Activated CD4-positive, alpha-beta T cell treated with anti-CD3 and anti-CD28 coated beads, Interleukin-2, amount 50 U/mL, for 24 hours (primary cell): ENCODE measurements at places on chromosomes 5 and 9.

- no peak for DNase-seq
Measured at GRCh38 chr5:178241688-178242231, 9.2 kb upstream of the PHYKPL start.

DNA sequence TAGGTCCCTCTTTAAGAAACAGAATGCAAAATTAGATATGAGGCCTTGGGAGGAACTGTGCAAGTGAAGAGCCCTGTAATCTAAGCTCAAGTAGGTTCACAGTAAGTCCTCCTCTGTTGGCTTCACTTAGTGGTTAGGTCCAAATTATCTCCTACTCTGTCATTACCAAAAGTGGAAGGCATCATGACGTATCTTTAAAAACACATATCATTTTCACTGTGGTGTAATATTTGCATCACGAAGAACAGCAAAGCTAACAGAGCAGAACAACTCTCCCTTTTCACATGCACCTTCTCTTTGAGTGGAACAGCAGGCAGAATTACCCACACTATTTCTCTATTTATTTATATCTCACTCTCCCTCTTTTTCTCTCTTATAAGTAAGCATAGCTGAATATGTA is 240.5 kb upstream of the CCNH start:
- no peak for DNase-seq

DNA sequence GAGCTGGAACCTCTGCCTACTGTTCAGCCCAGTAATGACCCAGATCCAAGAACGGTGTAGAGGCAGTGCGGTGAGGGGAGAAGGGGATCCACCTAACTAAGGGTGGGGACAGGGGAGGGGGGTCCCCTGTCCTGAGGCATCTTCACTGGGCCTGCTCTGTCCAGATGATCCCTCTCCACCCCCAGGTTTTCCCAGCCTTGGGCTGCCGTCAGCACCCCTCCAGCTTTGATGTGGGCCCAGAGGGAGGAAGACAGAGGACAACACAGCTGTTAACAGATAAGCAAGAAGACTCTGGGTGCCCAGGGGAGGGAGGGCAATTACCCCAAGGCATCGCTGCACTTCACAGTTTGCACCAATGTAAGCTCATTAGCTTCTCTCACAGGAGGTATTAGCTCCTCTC is 19.3 kb downstream of the BICD2 start:
- no peak for DNase-seq

DNA sequence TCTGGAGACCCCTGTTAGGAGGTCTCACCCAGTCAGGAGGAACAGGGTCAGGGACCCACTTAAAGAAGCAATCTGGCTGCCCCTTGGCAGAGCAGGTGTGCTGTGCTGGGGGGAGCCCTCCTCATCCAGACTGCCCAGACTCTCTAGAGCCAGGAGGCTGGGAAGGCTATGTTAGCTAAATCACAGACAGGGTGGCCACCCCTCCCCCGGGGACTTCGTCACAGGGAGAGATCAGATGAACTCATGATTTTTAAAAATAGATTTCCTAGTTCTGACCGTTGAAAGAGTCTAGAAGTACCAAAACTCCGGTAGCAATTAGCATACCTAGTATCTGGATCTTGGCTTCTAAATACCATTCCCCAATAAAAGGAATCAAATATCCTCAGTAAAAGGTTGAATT is 35.0 kb upstream of the FOXB2 start:
- no peak for DNase-seq

- no peak for DNase-seq
Measured at GRCh38 chr5:58264276-58264675, 195.6 kb downstream of the PLK2 start.

DNA sequence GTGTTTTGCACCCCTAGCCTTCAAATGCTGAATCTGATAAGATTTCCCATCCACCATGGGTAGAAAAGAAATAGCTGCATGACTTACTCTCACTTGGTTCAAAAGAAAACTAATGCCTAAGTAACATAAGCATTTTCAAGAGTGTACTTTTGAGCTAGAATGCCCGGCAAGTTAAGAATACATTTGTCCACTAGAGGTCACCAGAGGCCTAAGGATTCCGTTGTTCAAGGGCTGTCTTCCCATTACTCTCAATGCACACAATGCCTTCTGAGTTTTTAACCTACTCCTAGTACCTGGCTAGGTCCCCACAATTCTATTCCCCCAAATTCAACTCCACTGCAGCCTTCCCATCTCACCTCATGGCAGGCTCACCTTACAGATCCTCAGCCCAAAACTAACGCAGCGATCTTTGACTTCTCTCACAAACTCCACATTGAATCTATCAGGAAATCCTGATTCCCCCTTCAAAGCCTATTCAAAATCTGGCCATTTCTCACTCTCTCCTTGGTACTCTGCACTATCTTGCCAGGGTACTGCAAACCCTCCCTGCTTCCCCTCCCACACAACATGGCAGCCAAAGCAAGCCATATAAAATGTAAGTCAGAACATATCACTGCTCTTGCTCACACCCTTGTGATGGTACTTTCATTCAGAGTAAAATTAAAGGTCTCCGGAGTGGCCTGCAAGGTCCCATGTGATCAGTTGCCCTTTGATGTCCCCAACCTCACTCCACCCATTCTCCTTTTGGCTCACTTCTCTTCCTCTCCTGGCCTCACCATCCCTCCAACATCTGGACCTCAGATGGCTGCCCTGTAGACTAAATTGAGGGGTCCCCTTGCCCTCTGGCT is 13.4 kb downstream of the OXCT1 start:
- no peak for DNase-seq
